ENCODE measurements at places on chromosomes 6 and 20. TPM values are rescaled to one million over a fixed set of nuclear protein-coding genes. Genes with fewer than 3 reads are reported as not detected.

Gene CPNE5
- total RNA-seq: 6.7 TPM

Gene SYNDIG1
- 17.6 TPM for total RNA-seq

Gene HLA-DOB
- total RNA-seq: 0.35 TPM

Gene MUCL3
- total RNA-seq: not detected

Gene ABCC10
- 9.3 TPM for total RNA-seq

Gene CDSN
- total RNA-seq: not detected

Gene ZFP57
- total RNA-seq: not detected

Gene F13A1
- 50.9 TPM for total RNA-seq

Gene PDYN
- not detected for total RNA-seq

Gene LTB
- 0.86 TPM for total RNA-seq

Gene RIPK1
- 8.2 TPM for total RNA-seq

Gene FBXO5
- 2.1 TPM for total RNA-seq

Gene GID8
- 16.4 TPM for total RNA-seq

Gene TRIM15
- not detected for total RNA-seq

Gene FLRT3
- total RNA-seq: 0.22 TPM

Gene CDC40
- 11.7 TPM for total RNA-seq

Gene FIG4
- 9.4 TPM for total RNA-seq

Gene SCUBE3
- total RNA-seq: 5.2 TPM

Gene TBC1D7
- 30.5 TPM for total RNA-seq
